Motor neuron (in vitro differentiated cells): ENCODE measurements at places on chromosomes 2 and 18. TPM values are rescaled to one million over a fixed set of nuclear protein-coding genes. Genes with fewer than 3 reads are reported as not detected.

The HRH4 gene
- 0.15 and 0.27 TPM in 2 replicates for total RNA-seq

- ATAC-seq: peak; percentile 86
Measured at GRCh38 chr2:74690571-74690970, 36.5 kb downstream of the SEMA4F start.

DNA sequence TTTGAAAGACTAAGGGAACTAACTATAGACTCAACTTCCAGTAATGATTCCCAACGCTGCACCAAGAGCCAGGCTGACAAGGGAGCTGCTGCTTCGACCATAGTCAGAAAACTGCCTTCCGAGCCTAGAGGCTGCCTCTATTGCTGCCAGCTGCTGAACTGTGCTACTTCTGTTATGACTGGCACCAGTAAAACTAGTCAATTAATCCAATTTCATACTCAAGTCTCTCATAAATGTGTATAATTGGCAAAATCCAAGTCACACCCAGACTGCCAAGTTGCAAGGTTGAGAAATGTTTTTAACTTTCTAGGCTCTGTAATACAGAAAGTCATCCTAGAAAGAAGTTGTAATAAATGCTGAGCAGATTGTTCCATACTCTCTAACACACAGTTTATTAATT is 117.4 kb downstream of the SPOPL start:
- no peak for ATAC-seq

DNA sequence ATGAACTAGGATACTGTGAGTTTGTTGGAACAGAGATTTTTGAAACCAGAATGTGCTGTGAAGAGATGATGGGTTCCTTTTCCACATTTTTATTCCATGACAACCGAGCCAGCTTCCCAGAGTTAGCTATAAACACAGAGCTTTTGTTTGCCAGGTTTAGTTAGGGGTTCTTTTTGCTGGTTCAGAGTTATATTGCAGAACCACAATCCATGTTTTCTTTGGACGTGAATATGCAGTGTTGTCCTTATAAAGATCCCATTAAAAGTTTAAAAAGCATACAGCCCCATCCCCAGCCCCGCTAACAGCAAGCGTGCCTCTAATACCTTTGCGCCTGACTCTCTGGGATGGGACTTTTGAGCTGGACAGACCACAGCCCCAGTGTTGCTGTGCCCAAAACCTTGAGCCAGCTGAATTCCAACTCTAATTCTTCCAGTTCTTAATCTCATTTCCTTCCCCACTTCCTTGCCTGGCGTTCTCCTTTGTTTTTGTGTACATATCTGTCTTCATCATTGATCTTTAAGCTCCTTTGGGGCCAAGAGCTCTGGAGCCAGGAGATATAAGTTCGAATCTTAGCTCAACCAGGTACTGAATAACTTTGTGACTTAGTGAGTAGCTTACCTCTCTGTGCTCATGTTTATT is 72.3 kb downstream of the SPATS2L start:
- ATAC-seq: no peak

GRCh38 chr18:57585855-57586250 is 649 bp downstream of the FECH start:
- ATAC-seq: no peak

GRCh38 chr2:32960647-32961403 is 14.1 kb downstream of the LTBP1 start:
- no peak for ATAC-seq

- no peak for ATAC-seq
Measured at GRCh38 chr2:42051543-42052235, 3.9 kb downstream of the PKDCC start.

DNA sequence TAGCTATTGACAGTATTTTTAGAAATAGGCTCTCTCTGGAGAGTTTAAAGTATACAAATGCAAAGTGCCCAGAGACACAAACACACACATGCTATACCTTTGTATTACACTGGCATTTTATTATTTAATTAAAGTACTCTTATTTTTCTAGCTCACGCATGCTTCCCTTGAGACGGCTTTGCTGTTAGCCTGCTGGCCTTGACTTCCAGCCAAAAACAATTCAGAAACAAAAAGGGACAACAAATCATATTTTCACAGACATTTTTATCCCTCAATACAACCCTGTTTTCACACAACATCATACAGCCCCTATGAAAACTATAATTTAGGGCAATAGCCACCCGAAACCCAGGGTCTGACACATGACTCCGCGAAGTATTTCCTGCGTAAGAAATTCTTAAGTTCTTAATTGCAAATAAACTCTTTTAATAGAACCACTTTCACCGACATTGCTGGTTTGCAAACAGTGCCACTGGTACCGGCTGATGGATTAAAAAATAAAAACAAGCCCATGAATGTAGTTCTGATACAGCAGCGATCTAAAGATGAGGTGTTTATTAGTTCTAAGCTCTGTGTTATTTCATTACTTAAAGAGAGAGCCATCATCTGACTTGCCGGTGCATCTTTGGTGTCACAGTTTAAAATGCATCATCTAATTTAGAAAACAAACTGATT is 185.1 kb downstream of the TCF4 start:
- no peak for ATAC-seq

GRCh38 chr2:191783416-191783815 is 63.5 kb downstream of the CAVIN2 start:
- ATAC-seq: no peak

The BOLL gene
- 0.29 and 0.57 TPM in 2 replicates for total RNA-seq

- ATAC-seq: no peak
Measured at GRCh38 chr2:72835403-72835802, 9.6 kb upstream of the EXOC6B start.

DNA sequence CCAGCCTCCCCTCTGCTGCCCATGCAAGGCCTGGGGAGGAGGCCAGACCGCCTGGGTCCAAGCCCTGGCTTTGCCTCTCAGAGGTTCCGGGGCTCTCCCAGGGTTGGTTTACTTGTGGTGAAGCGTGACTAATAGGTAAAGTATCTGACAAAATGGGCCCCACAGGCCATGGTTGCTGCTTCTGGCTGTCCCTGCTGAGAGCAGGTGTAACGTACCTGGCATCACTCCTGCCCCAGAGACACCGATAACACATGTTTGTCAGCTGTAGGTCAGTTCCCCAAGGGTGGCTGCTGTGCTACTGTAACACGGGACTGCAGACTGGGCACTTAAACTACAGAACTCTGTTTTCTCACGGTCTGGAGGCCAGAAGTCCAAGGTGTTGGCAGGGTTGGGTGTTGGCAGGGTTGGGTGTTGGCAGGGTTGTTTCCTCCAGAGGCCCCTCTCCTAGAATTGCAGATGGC is 34.1 kb downstream of the ODC1 start:
- no peak for ATAC-seq

GRCh38 chr2:109333414-109334210 is 204.6 kb downstream of the SH3RF3 start:
- ATAC-seq: no peak

The NTSR2 gene
- total RNA-seq: not detected in 2 replicates

DNA sequence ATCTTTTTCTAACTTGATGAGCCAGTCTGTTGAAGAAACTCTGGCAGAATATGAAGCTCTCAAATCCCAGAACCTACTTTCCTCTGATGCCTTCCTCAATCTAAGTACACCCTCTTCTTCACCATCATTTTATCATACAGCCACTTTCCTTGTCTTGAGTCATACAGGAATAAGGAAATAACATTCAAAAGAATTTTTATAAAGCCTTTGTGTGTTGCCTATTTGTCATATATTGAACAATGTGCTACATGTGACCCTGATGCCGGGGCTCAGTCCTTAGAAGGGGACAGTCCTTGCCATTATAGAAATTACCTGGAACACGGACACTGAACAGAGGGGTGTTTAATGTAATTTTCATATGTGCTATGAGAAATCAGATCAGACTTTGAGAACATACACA is 27.4 kb downstream of the RAPGEF4 start:
- ATAC-seq: no peak

The INHA gene
- total RNA-seq: 1.2 and 1.5 TPM in 2 replicates

The PREB gene
- 36.2 and 38.2 TPM in 2 replicates for total RNA-seq

- no peak for ATAC-seq
Measured at GRCh38 chr18:79275992-79276391, 119.7 kb upstream of the NFATC1 start.

The POTEI gene
- total RNA-seq: 2.7 and 5.6 TPM in 2 replicates

GRCh38 chr18:12658426-12659138 is 675 bp upstream of the SPIRE1 start:
- peak; percentile 11 for ATAC-seq

DNA sequence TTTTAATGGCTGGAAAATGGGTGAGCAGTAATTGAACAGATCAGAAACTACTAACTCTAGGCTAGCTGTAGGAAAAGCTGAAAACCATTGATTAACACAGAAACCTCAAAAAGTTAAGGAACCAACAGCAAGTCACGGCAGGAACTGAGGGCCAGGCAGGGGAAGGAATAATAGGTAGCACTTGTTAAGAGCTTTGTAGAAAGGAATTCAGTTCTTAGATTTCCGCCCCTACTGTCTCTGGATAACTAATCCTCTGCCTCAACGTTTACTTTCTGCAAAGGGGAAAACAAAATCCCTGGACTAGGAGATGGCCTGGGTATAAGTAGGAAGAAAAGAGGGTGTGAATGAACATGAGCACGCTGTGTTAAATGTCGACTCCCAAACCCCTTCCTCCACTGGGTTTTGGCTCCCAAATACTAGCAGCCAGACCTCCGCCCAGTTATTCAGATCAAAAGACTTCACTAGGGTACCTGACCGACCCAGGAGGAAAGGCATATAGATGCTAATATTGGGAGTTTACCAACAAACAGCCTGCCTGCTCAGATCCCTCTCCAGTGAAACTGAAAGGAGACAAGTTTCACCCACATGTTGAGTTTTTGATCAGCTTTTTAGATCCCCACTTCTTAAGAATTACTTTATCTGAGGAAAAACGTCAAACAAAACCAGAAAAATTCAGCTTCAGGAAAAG is 12.4 kb downstream of the SMAD2 start:
- ATAC-seq: no peak

The HNRNPLL gene
- 44.1 and 47.3 TPM in 2 replicates for total RNA-seq
